ENCODE measurements at places on chromosomes 4 and X.
A peak's percentile ranks its signal among the peaks of the same experiment; 100 is the strongest.

DNA sequence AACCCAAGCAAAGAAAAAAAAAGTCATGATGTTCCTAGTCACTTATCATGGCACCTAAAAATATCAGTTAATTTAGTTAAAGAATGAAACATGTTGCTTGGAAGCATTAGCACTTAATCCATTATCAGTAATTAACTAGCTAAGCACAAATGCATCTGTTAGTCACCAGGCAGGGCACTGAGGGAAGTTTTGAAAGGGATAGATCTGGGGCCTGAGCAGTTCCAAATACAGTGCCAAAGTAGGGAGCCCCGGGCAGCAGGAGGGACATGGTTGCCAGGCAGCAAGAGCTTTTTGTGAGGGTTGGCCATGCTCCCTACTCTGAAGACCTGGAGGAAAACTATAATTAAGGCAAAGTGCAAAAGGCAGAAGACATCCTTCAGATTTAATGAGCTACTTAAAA, 62.0 kb downstream of the PHKA1 start:
- no peak for DNase-seq

DNA sequence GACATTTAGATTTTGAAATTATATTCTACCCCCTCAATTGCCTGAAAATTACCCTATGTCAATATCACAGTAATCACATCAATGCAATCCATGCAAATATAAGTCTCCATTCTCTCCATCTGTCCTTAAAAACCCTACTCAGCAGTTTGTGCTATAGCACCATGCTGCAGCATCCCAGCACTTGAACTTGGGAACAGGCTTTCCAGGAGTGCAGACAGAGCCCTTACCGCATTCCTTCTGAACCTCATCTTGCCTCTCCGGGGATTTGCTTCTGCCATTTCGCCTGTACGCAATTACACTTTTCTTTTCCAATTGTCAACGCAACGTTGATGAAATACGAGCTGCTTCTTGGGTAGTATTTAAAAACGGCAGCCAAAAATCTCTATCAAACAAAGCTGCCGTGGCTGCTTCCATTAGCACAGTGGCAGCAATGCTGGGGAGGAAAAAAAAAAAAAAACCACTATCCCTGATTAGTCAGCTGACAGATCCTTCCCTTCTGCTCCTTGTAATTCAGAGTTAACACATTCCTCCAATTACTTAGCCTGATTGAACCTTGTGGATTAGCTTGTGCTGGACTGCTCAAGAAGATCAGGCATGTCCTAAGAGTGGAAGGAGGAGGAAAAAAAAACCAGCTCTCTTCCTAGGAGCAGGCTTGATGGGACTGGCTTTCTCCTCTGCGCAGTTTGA, 65.6 kb downstream of the MCF2 start:
- no peak for DNase-seq

- DNase-seq, result no peak
Observed at GRCh38 chr4:26325191-26325590, 4.4 kb downstream of the RBPJ start.

GRCh38 chr4:81845761-81846160, 374.1 kb upstream of the RASGEF1B start:
- DNase-seq, result no peak

GRCh38 chr4:146577111-146577510, 55.4 kb upstream of the SLC10A7 start:
- DNase-seq, result no peak

DNA sequence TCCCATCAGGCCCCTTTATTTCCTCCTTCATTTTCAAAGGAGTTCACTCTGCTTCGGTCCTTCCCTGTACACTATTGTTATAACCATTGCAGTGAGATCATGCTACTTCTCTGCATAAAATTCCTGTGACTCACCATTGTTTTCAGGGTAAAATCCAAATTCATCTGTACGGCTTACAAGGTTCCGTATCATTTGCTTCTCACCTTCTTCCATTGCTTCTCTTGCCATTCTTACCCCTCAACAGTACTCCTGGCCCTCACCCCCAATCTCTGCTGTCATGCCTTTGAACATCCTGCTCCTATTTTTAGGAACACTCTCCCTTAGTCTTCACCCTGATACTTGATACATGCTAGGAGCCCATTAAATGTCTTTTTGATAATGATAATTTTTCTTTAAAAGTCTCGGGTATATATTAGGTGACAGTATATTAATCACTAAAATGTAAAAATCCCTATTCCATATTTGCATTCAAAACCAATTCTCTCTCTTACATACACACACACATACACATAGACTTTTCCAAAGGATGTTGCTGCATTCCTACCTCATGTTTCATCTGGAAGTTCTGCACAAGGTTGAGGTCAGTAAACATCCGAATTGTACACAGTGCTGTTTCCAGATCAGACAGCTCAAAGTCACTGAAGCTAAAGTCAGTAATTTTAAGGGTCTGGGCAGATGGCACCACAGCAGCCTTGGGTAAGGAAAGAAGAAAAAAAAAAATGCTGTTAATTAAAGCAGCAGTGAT, 103.4 kb downstream of the PDE5A start:
- DNase-seq, result no peak

GRCh38 chrX:111352424-111352823, 59.6 kb downstream of the DCX start:
- no peak for DNase-seq

DNA sequence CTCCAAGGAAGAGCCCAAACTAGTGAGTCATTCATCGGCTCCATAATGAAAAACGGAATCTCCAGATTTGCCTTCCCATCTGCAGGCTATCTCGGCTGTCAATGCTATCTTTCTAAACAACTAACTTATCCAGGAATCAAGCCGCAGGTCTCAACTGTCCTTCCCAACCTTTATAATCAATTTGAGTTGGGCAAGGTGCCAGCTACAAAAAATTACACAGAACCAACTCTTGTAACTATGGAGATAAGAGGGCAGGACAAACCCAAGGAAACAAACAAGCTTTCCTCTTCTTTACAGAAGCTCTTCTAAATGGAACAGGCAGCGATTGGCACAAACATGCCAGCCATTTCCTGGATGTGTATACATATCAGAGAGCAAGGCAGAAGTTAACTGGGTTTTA, 61.2 kb upstream of the RAI2 start:
- DNase-seq, result no peak

DNA sequence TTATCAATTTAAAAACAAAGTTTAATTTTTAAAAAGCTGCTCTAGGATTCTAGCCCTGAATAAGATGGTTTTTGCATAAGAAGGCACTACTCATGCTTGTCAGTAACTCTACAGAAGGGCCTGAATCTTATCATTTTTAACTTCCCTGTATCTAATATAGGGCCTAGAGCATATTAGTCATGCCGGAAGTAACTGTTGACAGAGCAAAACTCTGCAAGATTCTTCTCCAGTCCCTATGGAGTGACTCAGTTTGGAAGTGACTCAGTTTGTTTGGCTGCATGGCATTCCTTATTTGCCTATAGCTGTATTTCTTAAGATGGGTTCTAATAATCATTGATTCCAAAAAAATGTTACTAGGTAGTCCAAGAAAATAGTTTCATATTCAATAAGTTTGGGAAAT, 431.8 kb upstream of the HTR2C start:
- DNase-seq, result no peak

DNA sequence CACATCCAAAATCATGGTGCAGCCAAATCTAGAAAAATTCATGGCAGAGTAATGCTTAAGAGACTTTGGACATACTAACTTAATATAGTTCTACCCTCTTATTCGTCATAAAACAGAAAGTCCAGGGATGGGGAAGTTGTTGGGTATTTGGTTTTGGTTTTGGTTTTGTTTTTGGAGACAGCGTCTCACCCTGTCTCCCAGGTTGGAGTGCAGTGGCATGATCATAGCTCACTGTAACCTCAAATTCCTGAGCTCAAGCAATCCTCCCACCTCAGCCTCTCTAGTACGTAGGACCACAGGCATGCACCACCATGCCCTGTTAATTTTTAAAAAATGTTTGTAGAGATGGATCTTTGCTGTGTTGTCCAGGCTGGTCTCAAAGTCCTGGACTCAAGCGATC, 271.8 kb upstream of the TENM3 start:
- DNase-seq, result no peak

GRCh38 chrX:73825569-73825968, 262.6 kb downstream of the CHIC1 start:
- DNase-seq, result no peak

GRCh38 chr4:95186666-95187065, 362.1 kb downstream of the UNC5C start:
- no peak for DNase-seq

- DNase-seq, result no peak
Observed at GRCh38 chr4:148090503-148091476, 351.4 kb downstream of the NR3C2 start.

GRCh38 chrX:149799095-149799714, 17.5 kb downstream of the MAGEA9 start:
- no peak for DNase-seq

- DNase-seq, result no peak
Observed at GRCh38 chr4:190015538-190016368, 11.3 kb downstream of the FRG2 start.

DNA sequence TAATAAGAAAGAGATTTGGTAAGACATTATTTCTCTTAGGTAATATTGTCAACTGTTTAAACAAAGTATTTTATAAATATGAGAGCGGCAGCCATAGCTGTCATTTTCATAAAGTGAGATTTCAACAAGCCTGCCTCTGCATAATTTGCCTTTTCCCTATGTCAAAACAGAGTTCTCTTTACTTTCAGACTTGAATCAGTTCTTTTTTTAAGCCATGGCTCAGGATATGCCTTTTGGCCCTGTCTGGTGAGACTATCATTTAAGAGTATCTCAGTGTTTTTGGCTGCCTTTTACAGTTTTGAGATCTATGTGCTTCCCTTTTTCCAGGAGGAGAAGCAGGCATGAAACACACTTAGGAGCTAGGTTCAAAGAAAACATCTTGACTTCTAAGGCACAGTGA, 7.5 kb upstream of the GUCY1A1 start:
- DNase-seq, result no peak

- peak; percentile 9 for DNase-seq
Observed at GRCh38 chrX:74343343-74344279, 39.6 kb downstream of the ZCCHC13 start.

- no peak for DNase-seq
Observed at GRCh38 chr4:156501962-156502361, 469.6 kb downstream of the PDGFC start.

DNA sequence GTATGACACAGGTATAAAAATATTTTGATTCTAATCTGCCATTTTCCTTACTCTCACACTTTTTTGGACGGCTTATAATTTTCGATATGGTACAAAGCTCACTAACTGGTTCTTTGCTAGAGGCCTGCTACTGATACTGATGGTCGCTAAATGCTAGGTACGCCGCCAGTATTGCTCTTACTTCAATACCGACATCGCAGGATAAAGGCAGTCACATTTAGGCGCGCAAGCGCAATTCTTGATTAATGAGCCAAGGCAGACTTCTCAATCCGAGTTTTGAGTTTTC, 557 bp upstream of the USP38 start:
- no peak for DNase-seq

DNA sequence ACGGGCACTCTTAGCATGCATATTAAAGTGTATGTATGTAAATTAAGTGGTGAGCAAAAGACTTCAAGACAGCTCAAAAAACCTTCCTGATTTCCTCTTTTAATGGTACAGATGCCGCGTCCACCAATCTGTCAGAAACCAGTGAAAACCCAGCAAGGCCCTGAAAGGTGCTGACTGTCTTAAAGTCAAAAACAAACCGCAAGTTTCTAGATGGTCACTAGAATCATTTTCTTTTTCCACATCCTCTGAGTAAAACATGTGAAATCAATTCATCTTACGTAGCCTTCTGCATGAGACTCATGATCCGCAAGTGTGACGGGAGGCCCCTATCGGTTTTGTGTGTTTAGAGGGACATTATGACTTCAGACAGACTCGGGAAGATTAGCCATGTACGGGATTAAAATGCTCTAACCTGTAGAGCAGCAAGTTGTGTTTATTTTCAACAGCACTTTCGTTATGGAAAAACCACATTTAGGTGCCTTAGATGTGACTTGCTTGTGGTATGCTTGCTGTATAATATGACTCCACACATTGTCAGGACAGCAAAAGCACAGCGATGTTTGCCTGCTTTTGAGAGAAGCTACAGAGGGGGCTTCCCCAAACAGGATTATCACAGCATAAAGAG, 88.2 kb upstream of the STS start:
- DNase-seq, result no peak

- DNase-seq, result no peak
Observed at GRCh38 chr4:87363552-87363951, 27.4 kb downstream of the HSD17B11 start.

- DNase-seq, result no peak
Observed at GRCh38 chr4:40575846-40576245, 53.8 kb downstream of the RBM47 start.

GRCh38 chrX:136867518-136867917, 13.0 kb downstream of the RBMX start:
- DNase-seq, result no peak

GRCh38 chrX:2928191-2928582, 952 bp downstream of the ARSD start:
- peak; percentile 4 for DNase-seq

DNA sequence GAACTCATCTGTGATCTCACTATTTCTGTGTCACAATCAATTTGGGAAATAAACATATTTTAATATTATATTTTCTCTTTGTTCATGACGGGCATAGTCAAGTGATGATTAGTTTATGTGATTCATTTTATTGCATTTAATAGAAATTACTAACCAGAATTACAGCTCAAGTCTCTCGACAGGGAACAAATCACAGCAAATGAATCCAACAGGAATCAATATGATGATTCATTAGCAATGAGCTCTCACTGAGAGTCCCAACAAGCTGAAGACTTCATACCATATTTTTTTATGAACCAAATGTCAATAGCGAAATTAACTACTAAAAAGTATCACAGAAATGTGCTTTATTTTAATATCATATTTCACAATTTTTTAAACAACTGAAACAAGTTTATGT, 649.7 kb downstream of the GRID2 start:
- no peak for DNase-seq

DNA sequence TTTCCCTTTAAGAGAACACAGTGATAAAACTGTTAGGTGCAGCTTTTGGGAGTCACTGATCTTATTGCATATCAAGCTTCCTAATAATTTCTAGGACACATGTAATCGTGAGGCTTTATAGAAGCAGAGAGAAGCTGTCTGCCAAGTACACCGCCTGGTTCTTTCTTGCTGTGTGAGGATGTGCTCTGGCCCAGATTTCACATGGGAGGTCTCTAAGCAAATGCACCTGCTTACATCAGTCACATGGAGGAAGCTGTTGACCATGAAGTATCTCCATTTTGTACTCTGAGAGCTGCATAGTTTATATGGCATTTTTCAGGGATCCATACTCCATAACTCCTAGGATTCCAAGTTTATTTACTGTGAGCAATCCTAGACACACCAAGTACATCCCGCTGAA, 37.1 kb downstream of the RGS12 start:
- no peak for DNase-seq
